ENCODE measurements at places on chromosomes 2 and 18. TPM values are rescaled to one million over a fixed set of nuclear protein-coding genes. Genes with fewer than 3 reads are reported as not detected.

DNA sequence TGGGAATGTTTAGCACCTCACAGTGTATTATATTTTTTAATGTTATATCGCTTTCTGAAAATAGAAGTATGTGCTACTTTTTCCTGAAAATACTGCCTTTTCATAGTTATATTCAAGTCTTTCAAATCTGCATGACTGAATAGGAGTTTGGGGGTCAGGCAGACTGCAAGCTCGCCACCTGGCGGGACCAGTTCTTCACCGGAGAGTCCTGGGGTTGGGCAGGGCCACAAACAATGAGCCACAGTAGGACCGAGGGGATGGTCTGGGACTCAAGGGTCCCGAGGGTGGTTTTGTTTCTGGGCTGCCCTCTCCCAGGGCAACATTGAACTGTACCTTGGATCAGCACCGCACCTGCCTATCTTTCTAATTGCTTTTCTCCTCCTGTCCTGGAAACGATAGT lies 70.6 kb downstream of the VWA3B start:
- DNase-seq: peak; percentile 45

GRCh38 chr18:59477849-59478248 lies 118.8 kb upstream of the LMAN1 start:
- DNase-seq: no peak

- no peak for DNase-seq
These were observed 54.8 kb upstream of the ASB18 start for GRCh38 chr2:236319036-236319435.

DNA sequence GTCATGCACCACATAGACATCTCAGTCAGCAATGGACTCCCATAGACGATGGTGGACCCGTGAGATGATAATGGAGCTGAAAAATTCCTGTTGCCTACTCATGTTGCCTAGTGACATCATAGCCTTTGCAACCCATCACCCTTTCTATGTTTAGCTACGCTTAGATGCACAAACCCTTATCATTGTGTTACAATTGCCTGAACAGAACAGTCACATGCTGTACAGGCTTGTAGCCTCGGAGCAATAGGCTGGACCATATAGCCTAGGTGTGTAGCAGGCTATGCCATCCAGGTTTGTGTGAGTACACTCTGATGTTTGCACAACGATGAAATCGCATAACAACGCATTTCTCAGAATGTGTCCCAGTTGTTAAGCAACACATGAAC lies 221.6 kb downstream of the ALPK2 start:
- DNase-seq: no peak

DNA sequence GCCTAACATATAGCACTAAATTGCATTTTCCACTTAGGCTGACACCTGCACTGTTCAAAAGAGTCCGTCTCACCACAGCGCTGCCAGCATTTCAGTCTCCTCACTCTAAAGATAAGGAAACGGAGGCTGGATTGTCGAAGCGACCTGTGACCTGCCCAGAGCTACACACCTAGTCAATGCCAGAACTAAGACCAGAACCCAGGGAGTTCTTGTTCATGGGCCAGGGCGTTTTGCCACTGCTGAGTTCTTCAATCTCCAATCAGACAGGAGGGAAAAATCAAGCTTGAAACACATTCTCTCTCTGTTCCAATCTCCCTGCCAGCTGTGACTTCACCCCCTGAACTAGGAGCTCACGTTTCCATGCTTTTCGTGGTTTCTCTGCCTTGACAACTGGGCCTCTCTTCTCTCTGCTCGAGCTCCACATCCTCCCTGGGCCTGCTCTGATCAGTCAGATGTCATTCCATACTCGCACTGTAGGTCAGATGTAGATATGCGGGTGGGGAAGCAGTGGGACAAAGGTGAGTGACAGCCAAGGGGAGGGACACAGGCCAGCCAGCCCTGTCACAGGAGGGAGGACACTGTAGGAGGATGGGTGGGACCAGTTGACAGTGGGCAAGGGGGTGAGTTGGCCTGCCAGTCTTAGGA lies 221.1 kb upstream of the SMAD2 start:
- no peak for DNase-seq

GRCh38 chr2:46818141-46818621 lies 97.4 kb downstream of the MCFD2 start:
- DNase-seq: no peak

DNA sequence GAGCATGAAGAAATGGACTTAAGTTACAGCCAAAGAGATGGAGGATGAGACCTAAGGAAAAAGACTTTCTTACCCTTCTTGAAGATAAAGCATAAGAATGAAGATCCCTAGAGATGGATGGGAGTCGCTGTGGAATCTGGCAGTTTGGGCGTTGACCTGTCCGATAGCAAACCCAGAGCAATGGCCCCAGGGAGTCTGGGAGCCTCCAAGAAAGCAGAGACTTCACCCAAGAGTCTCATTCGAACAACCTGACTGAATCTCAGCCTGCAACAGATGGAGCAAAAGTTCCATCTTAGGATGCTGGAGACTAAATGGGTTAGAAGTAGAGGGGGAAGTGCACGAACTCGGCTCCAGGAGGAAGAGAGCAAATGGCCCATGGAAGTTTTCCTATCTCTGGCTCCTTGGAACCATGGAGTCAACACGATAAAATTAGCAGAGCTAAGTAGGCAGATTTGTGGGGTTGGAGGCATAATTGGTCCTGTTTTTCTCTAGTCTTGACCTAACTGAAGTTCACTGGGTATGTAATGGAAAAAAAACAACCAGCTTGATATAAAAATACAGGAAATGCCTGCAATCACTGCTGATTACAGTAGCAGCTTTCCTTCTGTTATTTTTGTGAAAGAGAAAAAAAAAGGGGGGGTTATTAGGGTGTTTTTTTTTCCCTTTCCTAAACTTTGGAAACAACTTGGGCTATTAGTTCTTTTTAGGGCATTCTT lies 178.4 kb upstream of the EPAS1 start:
- DNase-seq: no peak

DNA sequence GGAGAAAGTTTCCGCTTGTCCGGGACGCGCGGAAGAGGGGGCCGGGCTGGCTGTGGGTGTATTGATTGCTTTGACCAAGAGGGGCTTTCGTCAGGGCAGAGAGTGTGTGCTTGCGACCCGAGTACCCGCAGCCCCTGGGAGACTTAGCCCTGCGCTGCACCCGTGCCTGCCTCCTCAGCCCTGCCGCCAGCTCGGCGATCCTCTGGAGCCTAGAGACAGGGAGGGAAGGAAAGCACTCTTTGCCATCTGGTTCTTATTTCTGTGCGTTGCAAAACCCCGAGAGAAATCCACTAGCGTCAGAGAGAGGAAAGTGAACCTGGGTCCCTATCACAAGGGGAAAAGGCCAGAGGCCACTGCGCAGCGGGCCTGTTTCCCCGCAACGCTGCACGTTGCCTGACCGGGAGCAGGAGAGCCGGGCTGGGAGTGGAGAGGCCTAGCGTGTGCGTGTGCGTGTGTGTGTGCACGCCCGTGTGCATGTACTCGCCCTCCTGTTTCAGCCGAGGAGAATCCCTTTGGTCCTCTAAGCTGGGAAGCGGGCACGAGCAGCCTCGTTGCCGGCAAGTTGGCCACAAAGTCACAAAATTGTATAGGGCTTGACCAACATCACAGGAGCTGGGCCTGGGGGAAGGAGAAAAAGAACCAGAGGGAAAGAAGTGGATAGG lies 1.7 kb downstream of the SIX3 start:
- DNase-seq: no peak

DNA sequence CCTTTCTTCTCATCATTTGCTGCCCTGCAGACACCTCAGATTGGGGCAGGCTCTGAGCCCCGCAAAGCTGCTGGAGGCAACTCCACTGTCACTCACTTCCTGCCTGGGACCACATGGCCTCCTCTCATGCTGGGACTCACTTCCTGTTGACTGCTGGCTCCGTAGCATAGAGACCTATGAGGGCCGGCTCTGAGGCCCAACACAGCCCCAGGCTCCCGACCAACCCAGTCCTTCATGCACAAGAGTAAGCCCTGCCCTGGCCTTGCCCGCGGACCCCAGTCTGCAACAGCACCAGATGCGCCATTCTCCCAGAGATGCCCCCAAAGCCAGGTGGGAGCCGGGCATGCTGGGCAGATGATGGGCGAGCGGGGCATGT lies 55.7 kb downstream of the DNMT3A start:
- no peak for DNase-seq

DNA sequence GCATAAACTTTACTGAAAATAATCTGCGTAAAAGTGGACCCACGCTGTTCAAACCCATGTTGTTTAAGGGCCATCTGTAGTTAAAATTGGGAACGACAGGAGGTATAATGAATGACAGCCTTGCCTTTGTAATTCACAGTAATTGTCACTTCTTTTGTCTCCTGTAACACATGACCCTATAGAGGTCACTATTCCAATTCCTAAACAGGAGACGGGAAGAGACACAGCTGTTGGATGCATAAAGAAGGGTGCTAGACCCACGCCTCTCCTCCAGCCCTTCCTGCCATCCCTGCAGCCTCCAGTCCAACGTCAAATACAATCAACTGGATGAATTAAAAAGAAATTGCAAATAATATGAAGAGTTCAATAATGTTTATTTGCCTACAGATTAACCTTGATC lies 63.1 kb upstream of the NFATC1 start:
- DNase-seq: no peak

GRCh38 chr2:106534471-106534870 lies 47.3 kb downstream of the CD8B2 start:
- DNase-seq: no peak

- DNase-seq: no peak
These were observed 162.9 kb downstream of the CD226 start for GRCh38 chr18:69784815-69785214.

DNA sequence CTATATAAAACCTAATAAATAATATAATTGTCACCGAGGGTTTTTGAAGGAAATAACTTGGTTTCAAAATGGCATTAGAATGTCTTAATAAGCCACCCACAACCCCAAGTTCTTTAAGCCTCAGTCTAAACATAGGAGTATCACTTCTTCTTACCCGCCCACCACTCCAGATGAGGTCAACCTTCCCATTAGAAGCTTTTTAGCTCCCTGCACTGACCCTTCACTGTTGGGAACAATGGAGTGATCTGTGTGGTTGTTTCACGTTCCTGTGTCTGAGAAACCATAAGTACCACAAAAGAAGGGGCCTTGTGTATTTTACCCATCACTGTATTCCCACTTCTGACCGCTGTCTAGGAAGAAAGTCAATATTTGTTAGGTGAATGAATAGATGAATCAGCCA lies 326.3 kb upstream of the ZNF521 start:
- no peak for DNase-seq

GRCh38 chr2:172836347-172836821 lies 100.7 kb downstream of the RAPGEF4 start:
- DNase-seq: no peak

GRCh38 chr2:60555066-60555782 lies 1.8 kb upstream of the BCL11A start:
- peak; percentile 40 for DNase-seq

DNA sequence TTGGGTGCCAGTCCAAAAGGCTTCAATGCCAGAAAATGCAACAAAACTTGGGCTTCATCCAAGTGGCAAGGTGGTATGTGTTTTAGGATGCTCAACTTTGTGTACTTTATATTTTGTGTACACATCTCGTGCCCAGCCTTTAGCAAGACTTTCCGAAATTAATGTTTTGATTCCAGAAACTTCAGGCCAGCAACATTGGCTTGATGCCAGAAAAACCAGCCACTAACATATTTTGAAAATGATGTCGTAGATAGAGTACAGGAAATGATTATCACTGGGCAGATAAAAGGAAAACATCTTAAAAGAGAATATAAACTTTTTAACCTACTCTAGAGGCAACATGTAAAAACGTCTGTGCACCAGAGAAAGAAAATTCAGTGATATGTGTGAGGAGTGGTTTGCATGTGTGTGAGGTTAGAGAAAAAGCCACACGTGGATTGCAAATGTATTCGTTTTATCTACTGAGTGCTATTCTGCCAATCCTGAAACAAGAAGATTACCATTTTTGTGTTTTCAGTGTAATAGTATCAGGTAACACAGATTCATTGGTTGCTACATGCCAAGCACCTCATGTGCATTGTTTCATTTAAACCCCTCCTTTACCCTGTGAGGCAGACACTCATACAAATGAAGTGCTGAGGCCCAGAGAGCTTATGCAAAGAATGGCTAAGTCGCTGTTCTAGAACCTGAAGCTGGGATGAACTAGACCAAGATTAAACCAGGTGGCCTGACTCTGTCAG lies 264.8 kb downstream of the C1D start:
- no peak for DNase-seq

DNA sequence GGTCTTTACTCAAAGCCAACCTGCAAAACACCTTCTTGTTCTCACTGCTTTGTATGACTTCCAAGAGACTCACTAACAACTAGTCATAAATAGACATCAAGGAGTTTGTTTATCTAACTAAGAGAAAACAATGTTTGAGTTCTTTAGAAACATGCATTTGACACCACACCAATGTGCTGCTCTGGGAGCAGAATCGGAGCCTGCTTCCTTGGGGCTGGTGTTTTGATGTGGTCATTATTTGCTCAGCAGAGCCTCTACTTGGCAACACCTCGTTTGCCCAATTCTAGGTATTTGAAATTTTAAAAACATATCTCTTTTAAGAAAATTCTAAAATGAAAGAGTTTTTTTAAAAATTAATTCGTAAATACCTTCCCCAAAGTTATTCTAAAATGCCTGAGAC lies 167.5 kb downstream of the BCL2 start:
- DNase-seq: no peak

DNA sequence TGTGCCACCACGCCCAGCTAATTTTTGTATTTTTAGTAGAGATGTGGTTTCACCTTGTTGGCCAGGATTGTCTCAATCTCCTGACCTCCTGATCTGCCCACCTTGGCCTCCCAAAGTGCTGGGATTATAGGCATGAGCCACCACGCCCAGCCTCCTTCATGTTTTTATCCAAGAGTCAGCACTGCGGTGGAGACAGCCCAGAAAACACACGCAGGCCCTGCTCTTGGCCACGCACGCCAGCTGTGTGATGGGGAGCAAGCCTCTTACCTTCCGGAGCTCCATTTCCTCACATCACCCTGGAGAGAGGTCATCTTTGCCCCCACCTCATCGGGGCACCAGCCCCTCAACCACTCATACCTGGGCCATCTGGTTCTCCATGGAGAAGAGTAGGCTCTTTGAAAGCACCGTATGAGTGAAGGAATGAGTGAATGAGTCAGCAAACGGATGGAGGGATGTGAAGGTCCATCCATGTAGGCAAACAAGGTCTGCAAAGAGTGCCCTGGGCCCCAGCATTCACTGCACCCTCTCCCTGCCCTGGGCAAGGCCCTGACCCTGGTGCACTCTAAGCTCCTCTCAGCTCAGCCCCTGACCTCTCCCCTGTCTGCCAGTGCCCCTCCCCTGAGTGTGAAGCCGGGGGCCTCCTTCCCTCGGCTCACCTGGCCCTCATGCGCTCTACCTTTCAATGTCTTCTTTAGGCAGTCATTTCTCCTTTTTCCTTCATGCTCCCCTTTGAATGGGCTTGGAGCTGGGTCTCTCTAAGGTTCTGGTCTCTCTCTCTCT lies 7.4 kb downstream of the GYPC start:
- no peak for DNase-seq

GRCh38 chr2:216960671-216961268 lies 100.9 kb upstream of the TNP1 start:
- DNase-seq: no peak

Gene CHRND
- not detected for polyA plus RNA-seq

Gene CFAP53
- polyA plus RNA-seq: 1.9 TPM

Gene GKN2
- not detected for polyA plus RNA-seq

Gene ZSWIM2
- not detected for polyA plus RNA-seq

Gene PLB1
- 0.07 TPM for polyA plus RNA-seq

All from K562 (cell line).